ENCODE measurements at places on chromosomes 11 and 22.

DNA sequence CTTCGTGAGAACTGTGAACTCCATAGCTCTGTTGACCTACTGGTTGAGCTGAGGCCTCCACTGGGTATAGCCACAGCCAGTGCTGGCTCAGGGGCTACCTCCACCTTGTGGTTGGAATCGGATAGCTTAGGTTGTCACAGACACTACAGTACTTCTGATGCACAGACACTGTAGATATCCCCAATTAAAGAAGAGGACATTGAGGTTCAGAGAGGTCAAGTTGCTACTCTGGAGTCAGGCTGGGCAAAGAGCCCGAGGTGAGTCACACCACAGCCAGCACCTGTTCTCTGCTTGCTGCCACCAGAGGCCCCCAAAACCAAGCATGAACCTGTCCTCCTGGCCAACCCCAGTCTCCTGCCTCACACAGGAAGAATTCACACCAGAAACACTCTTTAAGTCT is 5.4 kb downstream of the UFD1 start:
- no peak for DNase-seq

- no peak for DNase-seq
Measured at GRCh38 chr22:37675930-37676735, 697 bp downstream of the LGALS1 start.

GRCh38 chr11:33828604-33829429 is 54.5 kb upstream of the FBXO3 start:
- DNase-seq = no peak

DNA sequence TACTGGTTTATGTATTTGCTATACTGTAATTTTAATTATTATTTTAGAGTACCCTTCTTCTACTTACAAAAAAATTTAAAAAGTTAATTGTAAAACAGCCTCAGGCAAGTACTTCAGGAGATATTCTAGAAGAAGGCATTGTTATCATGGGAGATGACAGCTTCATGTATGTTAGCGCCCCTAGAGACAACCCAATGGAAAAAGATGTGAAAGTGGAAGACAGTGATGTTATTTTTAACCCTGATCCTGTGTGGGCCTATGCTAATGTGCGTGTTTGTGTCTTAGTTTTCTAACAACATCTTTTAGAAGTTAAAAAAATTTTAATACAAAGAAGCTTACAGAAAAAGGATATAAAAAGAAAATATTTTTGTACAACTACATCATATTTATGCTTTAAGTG is 205.0 kb downstream of the FAM76B start:
- DNase-seq = no peak

GRCh38 chr11:72676861-72677341 is 2.7 kb upstream of the PDE2A start:
- peak; percentile 45 for DNase-seq

DNA sequence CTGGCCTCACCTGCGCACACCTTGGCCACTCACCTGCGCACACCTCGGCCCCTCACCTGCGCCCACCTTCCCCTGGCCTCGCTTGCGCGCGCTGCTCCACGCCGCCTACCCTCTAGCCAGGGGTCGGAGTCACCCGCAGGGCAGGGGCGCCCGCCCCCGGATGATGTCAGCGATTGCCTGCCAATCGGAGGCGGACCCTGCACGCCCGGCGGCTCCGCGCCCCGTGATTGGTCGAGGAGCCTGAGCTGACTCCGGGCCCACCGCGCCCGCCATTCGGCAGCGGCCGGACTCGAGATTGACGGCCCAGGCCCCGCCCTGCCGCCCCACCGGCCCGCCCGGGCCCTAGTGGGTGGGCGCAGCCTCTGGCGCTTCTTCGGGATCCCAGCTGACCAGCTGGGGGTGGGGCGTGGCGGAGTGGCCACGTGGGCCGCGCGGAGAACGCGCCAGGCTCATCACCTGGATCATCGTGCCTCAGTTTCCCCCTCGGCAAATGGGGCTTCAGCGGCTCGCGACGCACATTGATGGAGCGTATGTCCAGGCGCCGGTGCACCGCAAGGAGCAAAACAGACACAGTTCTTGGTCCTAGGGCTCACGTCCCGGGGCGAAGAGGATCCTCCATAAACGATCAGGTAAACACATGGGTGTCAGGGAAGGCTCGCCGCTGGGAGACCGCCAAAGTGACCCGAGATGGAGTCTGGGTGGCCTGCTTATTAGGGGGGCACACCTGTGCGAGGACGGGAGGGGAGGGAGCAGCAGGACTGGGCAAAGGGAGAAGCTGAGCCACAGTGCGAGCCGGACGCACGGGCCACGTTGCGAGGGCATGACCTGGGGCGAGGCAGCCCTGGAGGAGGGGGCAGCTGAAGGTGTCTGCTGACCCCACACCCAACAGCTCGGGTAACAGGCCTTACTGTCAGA is at the start of gene DHCR7:
DHCR7 (minus strand) TSS at position 137 of the 915 bp plus-strand sequence. CDS start 3,441 bp downstream, outside the sequence.
- DNase-seq = peak; percentile 85

GRCh38 chr22:25783856-25784255 is 41.9 kb downstream of the MYO18B start:
- DNase-seq = no peak

DNA sequence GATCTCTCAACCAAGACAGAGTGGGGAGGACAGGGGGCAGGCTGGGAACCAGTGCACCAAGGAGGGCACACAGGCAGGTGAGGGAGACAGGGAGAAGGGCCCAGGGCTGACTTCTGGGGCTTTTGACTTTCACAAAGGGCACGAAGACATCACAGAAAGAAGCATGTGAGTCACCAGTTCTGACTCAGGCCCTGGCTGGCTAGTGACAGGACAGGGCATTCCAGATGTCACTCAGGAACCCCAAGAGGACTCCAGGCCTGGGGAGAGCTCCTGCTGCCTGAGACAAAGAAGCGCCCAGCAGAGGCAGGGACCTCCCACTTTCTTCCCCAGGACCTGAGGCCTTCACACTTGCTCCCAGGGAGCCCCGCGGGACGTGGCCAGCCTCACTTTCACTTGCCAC is 497.2 kb downstream of the BUD13 start:
- DNase-seq = no peak

DNA sequence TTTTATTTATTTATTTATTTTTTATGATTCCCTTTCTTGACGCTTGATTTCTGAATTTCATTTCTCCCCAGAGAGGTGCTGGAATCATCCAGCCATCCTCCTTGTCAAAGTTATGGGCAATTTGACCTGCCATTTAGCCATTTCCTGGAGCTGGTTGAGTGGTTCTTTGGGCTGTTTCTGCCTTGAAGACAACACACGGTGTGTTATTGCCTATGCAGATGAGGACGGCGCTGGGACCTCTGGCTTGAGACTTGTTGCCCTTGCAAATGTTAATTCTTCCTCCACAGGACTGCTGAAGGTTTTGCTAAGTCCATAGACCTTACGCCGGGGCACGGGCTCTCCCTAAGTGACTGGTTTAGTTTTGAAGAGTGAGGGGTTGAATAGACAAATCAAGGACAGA is 147.9 kb upstream of the PLET1 start:
- DNase-seq = no peak

DNA sequence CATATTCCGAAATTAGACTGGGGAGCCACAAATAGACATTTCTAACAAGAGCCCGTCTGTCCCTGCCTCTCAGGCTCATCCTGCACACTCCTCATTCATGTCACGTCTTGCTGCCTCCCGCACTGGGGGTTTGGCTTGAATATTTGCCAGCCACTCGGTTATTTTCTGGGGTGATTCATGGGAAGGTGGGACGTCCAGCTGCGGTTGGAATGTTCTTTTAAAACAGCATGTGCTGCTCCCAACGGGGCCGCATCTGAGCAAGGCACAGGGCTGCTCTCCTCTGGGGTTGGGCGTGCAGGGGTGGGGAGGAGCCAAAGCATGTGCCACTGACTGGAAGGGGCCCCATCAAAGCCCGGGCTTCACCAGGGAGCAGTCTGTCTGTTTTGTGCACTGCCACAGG is 25.9 kb upstream of the SLC5A4 start:
- DNase-seq = no peak

DNA sequence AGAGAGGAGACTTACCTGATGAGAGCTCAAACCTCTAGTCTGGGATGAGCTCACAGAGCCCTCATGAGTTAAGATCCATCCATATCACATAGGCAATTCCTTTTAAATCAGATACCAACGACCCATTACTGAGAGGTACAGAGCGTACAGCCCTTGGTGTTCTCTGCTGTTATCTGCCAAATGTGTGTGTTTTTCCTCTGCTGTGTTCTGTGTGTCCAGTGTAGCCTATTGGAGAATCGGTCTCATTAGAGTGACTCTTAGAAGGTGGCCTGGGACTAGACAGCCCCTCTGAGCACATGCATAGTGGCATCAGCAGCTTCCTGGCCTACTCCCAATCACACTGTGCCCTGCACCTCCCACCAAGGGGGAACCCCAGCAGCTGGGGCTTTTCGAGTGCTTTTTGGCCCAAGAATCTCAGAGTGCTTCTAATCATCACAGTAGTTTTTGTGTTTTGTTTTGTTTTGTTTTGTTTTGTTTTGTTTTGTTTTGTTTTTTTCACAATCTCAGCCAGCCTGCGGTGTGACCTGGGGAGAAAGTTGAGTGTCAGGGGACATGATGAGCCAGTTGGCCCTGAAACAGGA is 25.4 kb downstream of the TP53AIP1 start:
- no peak for DNase-seq

- DNase-seq = no peak
Measured at GRCh38 chr11:126189109-126189929, 22.1 kb downstream of the RPUSD4 start.

Measured in central memory CD8-positive, alpha-beta T cell (primary cell).